ENCODE measurements at places on chromosomes 13 and 19.

DNA sequence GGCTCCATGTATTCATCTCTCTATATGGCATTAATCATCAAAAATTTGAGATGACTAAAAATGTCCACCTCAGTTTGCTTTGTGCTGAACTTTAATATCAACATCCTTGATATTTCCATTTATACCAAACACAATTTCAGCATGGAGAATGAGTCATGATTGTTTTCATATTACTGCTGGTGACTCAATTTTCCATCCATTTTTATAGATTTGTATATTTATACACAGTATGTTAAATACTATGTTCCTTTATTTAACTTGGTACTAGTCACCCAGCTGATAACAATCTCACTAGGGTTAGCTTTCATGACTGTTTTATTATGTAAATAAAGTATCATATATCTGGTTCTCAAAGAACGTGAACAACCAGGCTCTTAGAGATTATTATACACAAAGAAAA lies 1255.1 kb downstream of the SLITRK1 start:
- DNase-seq, result no peak

GRCh38 chr13:78029901-78030300 lies 111.3 kb upstream of the EDNRB start:
- DNase-seq, result no peak

- DNase-seq, result no peak
Measured at GRCh38 chr19:10195199-10195519, 406 bp upstream of the DNMT1 start.

DNA sequence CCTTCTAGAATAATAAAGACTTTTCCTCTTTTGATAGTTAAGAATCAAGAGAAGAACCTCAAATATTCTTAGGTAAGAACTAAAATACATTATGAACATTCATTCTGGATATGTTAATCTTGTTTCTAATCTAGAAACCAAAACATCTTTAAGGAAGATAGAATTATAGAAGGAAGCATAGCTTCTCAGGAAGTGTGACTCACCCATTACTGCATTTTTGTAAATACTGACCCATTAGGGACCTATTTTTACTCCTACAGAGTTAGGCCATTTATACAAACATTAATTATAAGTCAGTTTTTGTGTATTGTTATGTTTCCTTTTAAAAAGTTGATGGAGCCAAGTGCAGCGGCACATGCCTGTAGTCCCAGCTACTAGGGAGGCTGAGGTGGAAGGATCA lies 147.1 kb downstream of the NUFIP1 start:
- no peak for DNase-seq

GRCh38 chr13:21435687-21436151 lies 23.4 kb downstream of the ZDHHC20 start:
- DNase-seq, result no peak

DNA sequence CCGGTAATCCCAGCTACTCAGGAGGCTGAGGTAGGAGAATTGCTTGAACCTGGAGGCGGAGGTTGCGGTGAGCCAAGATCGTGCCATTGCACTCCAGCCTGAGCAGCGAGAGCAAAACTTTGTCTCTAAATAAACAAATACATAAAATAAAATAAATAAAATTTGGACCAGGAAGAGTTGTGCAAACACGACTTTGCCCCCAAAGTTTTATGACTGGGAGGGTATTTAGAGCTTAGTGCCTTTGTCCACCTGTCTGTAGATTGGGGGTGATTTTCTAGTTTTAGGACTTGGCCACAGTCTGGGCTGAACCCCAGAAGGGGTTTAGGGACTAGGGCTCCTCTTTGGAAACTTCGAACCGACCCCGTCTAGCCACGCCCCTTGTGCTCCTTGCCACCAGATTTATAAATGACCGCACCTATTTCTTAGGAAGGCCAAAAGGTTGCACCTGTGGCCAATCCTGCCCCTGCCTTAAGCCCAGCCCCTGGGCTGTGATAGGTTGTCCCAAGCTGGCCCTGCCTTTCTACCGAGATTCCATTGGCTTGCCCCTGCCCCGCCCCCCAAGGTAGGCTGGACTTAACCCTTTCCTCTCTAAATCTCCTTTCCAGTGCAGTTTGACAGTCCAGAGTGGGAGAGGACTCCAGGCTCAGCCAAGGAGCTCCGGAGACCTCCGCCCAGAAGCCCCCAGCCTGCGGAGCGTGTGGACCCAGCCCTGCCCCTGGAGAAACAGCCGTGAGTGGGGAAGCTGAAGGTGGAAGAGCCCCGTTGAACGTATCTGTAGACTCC lies 5.3 kb downstream of the SHD start:
- peak; percentile 93 for DNase-seq

GRCh38 chr13:110777251-110777820 lies 63.8 kb downstream of the ING1 start:
- no peak for DNase-seq

- DNase-seq, result no peak
Measured at GRCh38 chr13:92716749-92717148, 509.9 kb upstream of the GPC6 start.

DNA sequence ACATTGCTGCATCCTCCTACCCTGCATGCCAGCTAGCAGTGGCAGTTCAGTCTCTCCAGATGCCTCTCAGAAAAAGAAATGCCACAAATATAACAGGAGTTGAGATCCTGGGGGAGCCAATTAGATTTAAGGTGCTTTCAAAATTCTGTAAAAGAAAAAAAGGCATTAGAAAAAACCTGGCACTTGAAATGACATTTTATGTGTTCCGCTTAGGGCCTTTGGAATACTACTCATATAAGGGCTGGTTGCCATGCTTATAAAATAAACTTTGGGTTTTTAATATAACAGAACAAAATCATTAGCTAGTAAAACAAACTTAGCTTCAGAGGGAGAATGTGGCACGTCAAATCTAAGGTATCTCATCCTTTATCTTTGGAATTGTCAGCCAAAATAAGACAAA lies 104.1 kb downstream of the ENOX1 start:
- no peak for DNase-seq

DNA sequence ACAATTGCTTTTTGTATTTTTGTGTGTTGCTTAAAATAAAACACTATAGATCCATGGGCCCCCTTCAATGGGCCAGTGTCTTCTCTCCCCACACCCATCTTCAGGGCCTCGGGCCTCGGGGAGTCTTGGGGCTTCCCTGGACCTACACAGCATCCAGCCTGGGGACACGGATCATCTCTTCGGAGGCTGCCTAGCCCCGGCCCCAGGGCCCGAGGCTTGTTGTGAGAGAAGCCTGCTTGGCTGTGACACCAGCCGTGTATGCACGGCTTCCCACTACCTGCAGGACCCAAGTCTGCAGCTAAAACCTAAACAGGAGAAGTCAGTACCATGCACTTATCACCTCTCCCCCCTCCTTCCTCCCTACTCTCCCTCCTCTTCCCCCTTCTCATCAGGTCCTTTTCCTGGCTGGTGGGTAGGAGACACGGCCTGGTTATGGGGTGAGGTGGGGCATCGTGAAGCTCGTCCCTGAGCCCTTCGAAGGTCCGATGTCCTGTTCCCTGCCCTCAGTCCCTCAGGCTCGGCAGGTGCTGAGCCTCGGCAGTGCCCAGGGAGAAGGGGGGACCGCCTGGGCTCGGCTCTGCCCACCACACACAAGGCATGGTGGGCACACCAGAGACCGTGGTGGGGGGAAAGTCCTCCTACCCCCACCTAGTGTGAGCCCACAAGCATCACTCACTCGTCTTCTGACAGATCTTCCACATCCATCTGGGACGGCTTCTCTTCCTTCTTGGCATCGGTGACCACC lies 9.5 kb downstream of the C13orf46 start:
- no peak for DNase-seq

- peak; percentile 30 for DNase-seq
Measured at GRCh38 chr13:113763254-113763653, 4.2 kb downstream of the TMEM255B start.

DNA sequence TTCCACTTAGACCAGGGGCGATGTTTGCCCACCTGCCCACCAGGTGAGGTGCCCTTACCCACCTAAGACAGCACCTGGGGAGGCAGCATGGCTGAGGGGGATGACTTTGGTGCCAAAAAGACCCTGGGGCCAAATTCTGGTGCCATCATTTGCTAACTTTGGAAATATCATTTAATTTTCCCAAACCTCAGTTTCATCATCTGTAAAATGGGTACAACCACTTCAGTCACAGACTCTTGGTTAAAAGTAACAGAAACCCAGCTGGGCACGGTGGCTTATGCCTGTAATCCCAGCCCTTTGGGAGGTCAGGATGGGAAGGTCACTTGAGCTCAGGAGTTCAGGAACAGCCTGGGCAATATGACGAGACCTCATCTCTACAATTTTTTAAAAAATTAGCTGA lies 177.8 kb downstream of the USP12 start:
- no peak for DNase-seq

DNA sequence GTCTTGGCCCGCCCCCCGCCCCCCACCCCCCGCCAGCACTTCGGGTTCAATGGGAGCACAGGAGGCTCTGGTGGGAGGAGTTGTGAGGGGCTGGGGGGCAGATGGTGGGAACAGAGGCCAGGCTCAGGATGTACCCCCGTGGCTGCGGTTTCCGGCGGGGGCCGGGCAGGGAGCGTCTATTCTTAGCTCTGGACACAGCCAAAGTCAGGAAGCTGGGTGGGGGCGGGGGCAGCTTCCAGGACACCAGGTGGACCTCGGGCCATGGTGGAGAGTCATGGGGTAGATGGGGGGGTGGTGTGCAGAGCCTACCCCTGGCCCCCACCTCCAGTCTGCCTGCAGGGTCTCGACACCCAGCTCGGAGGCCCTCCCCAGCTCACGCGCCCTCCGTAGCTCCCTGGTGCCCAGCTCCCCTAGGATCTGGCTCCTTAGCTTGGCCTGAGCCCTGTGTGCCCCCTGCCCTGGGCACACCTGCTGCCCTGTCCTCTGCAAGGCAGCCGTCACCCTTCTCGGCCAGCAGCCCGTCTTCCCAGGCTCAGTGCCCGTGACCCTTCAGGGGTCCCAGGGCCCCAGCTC lies 2.2 kb upstream of the TBXA2R start:
- no peak for DNase-seq

GRCh38 chr13:50119591-50119990 lies 104.3 kb downstream of the KCNRG start:
- DNase-seq, result no peak

All from endodermal cell (in vitro differentiated cells).